ENCODE measurements at places on chromosomes 7 and 10.

- DNase-seq = no peak
Observed at GRCh38 chr10:13224210-13224995, 9.8 kb downstream of the UCMA start.

DNA sequence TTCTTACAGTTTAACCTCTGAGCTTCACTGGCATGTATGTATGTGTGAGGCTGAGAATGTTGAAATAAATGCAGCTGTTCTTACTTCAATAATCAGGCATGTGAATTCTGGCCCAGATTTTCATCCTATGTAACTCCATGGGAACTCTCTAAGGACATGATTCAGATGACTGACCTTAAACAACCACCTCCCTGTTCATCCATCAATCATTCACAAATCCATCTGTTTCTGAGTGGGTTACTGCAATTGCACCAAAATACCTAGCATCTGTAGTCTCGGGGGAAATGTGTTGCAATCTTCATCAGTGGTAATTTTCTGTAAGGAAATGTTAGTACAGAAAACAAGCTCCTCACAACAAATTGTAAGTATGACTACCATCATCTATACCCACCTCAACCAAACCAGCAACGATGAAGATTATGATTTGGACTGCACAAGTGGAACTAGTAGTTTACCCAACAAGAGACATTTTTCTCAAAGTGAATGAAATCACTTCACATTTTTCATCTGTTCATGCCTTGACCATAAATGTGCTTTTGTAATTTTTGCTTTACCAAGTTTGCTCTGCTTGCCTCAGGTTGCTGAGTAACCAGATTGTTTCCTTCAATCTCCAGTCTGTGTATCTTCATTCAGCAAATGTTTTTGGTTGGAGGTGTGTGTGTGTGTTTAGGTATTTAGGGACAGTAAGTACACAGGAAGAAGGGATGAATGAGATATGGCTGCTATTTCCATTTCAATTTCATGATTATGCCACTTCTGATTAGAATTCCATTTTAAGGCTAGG, 65.7 kb upstream of the FZD8 start:
- no peak for DNase-seq

- no peak for DNase-seq
Observed at GRCh38 chr7:14582010-14582409, 320.5 kb downstream of the DGKB start.

DNA sequence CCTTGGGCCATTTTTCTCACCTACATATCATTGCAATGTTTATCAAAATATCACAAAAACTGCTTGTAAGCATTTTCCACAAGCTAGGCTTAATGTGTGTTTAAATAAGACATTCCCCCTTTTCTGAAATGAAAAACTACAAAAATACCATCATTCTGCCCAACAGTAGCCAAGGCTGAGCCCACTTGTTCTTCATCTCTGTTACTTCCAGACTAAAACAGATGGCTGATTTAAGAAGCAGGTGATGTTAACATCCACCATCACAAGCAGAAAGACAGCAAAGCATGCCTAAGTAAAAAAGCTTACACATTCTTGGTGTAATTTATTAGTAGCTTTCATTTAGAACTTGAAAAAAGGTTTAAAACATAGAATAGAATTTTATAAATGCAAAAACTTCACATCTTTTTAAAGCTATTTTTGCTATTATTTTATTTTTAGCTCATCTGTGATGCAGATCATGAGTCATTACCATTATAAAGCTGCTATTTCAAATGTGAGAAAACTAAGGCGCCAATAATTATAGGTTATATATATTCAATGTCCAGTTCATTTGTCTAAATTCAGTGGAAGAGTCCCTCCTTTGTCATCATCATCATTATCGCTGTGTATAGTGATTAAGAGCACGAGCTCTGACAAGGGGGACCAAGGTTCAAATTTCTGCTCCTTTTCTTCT, 109.4 kb downstream of the RELN start:
- no peak for DNase-seq

DNA sequence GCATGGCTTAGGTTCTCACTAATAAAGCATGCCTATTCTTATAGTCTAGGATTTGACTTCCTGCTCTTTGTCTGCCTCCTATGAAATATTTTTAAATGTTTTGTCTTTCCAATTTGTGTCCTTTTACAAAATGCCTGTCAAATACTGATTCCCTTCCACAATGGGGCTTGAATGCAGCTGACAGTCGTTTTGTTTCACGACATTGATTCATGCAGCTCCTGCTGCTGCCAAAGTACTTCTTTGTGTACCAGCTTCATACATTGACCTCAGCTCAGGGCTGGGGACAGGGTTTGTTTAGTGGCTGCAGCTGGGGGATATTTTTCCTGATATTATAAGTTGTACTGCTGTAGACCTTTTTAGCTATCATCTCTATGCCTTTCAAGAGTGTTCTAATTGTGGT, 371.9 kb upstream of the CHRM2 start:
- no peak for DNase-seq

DNA sequence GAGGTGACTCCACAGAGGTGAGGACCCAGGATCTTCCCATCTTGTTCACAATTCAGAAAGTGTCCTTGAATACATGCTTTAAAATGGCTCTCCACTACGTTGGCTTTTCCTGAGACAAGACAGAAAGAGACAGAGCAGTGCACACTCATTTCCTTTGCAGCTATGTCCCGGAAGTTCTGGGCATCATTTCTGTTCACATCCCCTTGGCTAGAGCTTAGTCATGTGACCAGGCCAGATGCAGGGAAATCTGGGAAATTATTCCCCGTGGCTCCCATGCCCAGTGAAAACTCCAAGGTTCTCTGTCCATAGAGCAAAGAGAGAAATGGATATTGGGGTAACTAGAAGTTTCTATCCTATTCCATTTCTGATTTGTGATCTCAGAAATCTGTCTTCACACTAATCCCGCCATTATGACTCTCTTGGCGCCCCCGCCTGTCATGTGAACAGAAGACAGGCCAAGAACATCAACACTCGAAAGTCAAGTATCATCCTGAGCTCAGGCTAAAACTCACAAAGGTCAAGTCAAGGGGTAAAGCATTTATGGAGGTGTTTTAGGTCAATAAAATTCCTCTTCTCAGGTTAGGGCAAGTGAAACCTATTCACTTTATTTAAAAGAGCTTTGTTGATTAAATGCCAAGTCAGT, 251.4 kb upstream of the HABP2 start:
- no peak for DNase-seq

GRCh38 chr10:47368431-47369180, 15.5 kb downstream of the ZNF488 start:
- DNase-seq = no peak

GRCh38 chr7:116663744-116664143, 8.3 kb upstream of the MET start:
- peak; percentile 10 for DNase-seq

GRCh38 chr7:159145490-159145855, 806 bp upstream of the VIPR2 start:
- DNase-seq = no peak

DNA sequence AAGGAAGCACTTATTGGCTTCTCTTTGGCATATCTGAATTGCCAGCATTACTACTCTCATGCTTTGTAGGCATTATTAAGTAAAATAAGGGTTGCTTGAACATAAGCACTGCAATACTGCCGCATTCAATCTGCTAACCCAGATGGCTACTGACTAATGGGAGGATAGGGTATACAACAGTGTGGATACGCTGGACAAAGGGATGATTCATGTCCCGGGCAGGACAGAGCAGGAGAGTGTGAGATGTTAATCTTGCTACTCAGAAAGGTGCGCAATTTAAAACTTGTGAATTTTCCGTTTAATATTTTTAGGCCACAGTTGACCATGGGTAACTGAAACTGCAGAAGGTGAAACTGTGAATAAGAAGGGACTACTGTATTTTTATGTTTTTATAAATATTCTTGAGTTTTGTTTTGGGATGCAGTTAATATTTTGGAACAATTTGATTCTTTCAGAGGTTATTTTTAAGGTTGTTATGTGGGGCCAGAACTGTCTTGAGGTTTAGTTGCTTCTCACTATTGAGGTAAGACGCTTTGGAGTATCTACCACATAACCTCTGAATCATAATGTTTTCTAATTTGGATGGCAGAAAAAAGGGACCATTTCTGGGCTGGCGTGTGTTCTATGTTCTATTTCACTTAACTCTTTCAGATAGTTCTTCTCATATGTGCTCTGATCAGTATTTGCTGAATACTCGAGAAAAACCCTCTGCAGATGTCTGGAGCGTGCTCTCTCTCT, 75.7 kb upstream of the SYPL1 start:
- no peak for DNase-seq

DNA sequence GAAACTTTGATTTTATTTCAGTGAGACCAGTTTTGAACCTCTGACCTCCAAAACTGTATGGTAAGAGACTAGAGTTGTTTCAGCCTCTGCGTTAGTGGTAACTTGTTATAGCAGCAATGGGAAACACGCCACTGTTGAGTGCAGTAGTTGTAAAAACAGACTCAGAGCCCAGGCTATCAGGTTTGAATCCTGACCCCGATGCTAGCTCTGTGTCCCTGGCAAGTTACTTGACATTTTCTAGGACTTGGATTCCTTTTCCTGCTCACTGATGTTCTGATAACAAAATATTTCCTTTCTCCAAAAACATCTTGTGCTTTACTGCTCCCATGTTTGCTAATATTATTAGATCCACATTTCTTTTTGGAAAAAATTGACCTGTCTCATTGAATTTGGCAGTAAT, 131.0 kb downstream of the PLXDC2 start:
- DNase-seq = no peak

DNA sequence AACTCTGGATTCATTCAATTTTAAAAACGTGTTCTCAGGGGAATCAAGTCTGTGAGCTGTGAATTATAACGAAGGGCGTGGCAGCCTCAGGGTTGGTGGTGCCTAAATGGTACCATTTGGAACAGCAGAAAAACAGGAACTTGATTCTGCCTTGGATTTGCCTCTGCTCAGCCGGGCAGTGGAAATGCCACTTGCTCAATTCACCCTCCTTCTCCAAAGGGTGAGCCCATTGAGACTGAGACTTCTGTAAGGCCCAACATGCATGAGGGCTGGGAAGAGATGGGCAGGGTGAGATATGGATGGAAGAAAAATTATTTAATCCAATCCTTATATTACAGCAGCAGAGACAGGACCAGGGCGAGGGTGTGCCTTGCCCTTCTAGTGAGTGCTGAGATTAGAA, 107.1 kb upstream of the HABP2 start:
- DNase-seq = no peak

GRCh38 chr7:99733448-99733847, 1.5 kb downstream of the CYP3A7 start:
- no peak for DNase-seq

- DNase-seq = no peak
Observed at GRCh38 chr10:44260286-44260928, 124.5 kb downstream of the CXCL12 start.

DNA sequence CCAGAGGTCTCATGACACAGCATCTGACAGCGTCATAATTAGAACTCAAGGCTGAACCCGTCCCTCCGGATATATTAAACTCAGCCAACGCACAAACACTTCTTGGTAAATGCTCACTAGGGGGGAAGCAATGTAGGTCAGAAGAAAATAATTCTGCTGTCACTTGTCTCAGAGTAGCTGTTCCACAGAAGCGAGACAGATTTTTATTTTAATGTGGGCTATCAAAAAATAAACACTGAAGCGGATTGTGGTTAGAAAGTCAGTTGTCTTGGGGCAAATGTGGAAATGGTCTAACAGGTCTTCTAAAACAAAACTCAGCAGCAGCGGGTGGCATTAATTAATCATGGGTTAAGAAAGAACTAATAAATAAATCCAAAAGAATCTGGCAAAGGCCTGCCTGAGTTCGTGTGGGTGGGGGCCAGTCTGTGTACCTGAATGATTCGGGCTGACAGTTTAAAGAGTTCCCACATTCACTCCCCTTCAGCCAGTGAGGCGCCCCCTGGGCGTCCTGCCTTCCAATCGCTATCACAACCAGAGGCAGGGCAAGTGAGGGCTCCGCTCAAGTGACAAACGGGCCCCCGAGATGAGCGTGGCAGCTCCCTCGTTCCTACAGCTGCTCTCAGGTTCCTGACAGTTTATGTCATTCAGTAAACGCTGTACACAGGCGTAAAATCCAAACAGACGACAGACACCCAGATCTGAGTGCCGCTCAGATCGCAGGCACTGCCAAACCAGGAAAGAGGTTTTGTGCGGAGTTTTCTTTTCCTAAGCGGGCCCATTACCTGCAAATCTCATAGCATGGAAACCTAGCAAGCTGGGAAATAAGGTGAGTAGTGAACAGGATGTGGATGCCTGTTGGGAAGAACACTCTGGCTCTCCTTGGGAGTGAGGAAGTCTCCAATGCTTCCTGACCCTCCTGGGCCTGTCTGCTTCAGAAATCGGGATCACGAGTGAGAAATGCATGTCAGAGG, 52.9 kb downstream of the NRAP start:
- peak; percentile 15 for DNase-seq

- no peak for DNase-seq
Observed at GRCh38 chr7:102834466-102834865, 78.3 kb upstream of the LRRC17 start.

GRCh38 chr10:20276127-20276979, 460.1 kb downstream of the PLXDC2 start:
- peak; percentile 57 for DNase-seq

DNA sequence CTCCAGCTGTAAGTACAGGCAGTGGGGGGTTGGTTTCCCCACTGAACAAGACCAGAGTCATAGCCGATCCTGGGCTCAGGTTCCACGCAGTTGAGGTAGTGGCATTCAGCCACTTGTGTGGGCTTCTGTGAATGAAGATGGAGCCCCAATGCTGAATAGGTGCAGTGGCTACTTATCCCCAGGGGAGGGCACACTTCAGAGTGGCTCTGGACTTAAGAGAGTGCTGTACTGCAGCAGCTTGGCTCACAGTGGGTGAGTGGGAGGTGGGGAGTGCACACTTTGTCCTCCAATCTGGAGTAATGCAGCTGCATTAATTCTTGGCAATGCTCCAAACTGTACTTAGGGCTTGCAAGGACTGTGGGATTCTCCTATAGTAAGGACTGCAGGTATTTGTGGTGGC, 81.9 kb downstream of the BUB3 start:
- no peak for DNase-seq

DNA sequence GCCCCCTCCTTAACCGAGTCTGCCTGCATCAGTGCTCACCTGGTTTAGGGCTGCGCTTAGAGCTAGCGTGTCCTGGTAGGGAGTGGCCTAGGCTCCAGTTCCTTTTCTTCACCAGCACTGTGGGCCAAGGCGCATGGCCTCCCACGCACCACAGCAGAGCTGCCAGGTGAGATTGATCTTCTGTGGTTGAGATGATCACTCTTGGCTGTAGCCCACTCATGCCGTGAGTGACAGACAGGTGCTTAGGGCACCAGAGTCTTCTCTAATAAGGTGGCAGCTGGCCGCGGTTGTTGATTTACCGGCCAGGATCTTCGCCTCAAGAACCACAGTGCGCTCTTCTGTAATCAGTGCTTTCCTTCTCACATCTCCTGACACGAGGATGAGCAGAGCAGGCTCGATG, 157.2 kb upstream of the INSYN2A start:
- DNase-seq = peak; percentile 35

DNA sequence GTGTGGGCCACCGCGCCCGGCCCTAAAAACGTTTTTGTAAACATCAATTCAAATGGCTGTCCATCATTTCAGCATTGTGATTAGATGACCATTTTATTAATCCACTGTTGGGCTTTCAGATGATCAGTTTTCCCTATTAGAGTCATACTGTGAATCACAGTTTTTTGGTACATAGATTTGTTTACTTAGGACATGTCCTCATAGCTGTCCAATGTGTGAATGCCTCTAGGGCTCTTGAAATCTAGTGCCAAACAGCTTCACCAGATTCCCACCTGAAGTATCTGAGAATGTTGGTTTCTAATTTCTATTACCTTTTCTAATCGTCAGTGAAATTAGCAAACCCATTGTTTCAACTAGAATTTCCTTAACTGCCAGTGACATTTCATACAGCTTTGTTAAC, 66.8 kb downstream of the UPF2 start:
- no peak for DNase-seq

GRCh38 chr7:7119729-7120128, 62.6 kb upstream of the C1GALT1 start:
- DNase-seq = no peak
